ENCODE measurements at places on chromosomes 4 and X. TPM values are rescaled to one million over a fixed set of nuclear protein-coding genes. Genes with fewer than 3 reads are reported as not detected.

GRCh38 chr4:139847602-139848001 lies 182.0 kb downstream of the MGST2 start:
- DNase-seq, result no peak
- H3K36me3 ChIP-seq, result no peaks in the 10 kb centered on the region
- H3K4me3 ChIP-seq, result no peak overlapping the region
- H3K27ac ChIP-seq, result no peak overlapping the region

The ADH1C gene
- not detected for total RNA-seq

The RAB40A gene
- 0.58 TPM for total RNA-seq

- DNase-seq, result no peak
- no peak overlapping the region for H3K27ac ChIP-seq
- H3K36me3 ChIP-seq, result no peaks in the 10 kb centered on the region
- H3K4me1 ChIP-seq, result no peaks in the 10 kb centered on the region
- H3K27me3 ChIP-seq, result no peaks in the 10 kb centered on the region
Measured at GRCh38 chr4:66164869-66165268, 494.6 kb upstream of the EPHA5 start.

- no peak overlapping the region for H3K27ac ChIP-seq
- no peaks in the 10 kb centered on the region for H3K36me3 ChIP-seq
- H3K4me1 ChIP-seq, result no peaks in the 10 kb centered on the region
Measured at GRCh38 chrX:7347465-7347864, 199.5 kb upstream of the PUDP start.

- H3K27me3 ChIP-seq, result no peaks in the 10 kb centered on the region
- no peak overlapping the region for H3K4me3 ChIP-seq
- peak; percentile 65 for DNase-seq
- peaks cover 3% of the 10 kb centered on the region for H3K4me1 ChIP-seq
Measured at GRCh38 chr4:168183717-168184571, 91.6 kb downstream of the ANXA10 start.

DNA sequence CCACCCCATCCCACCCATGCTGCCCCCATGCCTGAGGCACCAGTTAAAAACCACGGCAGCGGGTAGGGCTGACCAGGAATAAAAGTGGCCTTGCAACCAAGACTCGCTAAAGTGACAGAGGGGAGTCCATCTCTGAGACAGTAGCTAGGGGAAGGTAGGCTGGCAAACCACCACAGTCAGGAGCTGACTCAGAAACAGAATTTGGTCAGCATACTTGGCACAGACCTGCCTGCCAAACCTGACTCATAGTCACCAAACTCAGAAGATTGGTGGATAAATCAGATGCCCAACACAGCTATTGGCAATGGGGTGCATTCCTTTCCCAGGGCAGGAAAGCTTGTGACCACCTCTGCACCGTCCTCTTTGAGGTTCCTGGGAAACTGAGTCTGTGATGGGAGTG lies 193.8 kb downstream of the BCOR start:
- no peak overlapping the region for H3K27ac ChIP-seq
- H3K27me3 ChIP-seq, result no peaks in the 10 kb centered on the region
- DNase-seq, result no peak
- H3K4me1 ChIP-seq, result peaks cover 21% of the 10 kb centered on the region
- no peaks in the 10 kb centered on the region for H3K36me3 ChIP-seq

- H3K27me3 ChIP-seq, result no peaks in the 10 kb centered on the region
- H3K4me3 ChIP-seq, result no peak overlapping the region
- peaks cover 8% of the 10 kb centered on the region for H3K4me1 ChIP-seq
- no peaks in the 10 kb centered on the region for H3K36me3 ChIP-seq
- DNase-seq, result no peak
Measured at GRCh38 chrX:151402719-151403390, 5.8 kb downstream of the VMA21 start.

The TCP11X1 gene
- total RNA-seq, result not detected

The FHIP1A gene
- 2.2 TPM for total RNA-seq

GRCh38 chr4:155966731-155967395 lies 13.2 kb upstream of the CTSO start:
- H3K4me1 ChIP-seq, result no peaks in the 10 kb centered on the region
- H3K27me3 ChIP-seq, result no peaks in the 10 kb centered on the region
- H3K4me3 ChIP-seq, result no peak overlapping the region
- no peak overlapping the region for H3K27ac ChIP-seq
- DNase-seq, result no peak

The COL25A1 gene
- 3.5 TPM for total RNA-seq

The DCHS2 gene
- total RNA-seq, result not detected

The S100G gene
- total RNA-seq, result not detected

The GPAT3 gene
- total RNA-seq, result 2.1 TPM

DNA sequence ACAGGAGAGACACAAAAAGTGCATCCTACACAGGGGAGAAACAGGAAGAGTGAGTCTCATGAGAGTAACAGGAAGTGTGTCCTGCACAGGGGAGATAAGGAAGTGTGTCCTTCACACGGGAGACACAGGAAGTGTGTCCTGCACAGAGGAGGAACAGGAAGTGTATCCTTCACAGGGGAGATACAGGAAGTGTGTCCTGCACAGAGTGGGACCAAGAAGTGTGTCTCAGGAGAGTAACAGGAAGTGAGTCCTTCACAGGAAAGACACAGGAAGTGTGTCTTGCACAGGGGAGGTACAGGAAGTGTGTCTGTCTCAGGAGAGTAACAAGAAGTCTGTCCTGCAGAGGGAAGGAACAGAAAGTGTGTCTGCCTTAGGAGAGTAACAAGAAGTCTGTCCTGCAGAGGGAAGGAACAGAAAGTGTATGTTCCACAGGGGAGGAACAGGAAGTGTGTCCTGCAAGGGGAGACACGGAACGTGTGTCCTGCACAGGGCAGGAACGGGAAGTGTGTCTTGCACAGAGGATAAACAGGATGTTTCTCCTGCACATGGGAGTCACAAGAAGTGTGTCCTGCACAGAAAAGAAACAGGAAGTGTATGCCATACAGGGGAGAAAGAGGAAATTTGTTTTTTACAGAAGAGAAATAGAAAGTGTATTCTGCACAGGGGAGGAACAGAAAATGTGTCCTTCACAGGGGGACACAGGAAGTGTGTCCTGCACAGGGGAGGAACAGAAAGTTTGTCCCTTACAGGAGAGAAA lies 102.0 kb downstream of the ARSF start:
- H3K4me3 ChIP-seq, result no peak overlapping the region
- no peaks in the 10 kb centered on the region for H3K27me3 ChIP-seq
- no peaks in the 10 kb centered on the region for H3K36me3 ChIP-seq
- H3K4me1 ChIP-seq, result no peaks in the 10 kb centered on the region
- no peak for DNase-seq
- H3K27ac ChIP-seq, result no peak overlapping the region

The BEND4 gene
- 0.27 TPM for total RNA-seq

DNA sequence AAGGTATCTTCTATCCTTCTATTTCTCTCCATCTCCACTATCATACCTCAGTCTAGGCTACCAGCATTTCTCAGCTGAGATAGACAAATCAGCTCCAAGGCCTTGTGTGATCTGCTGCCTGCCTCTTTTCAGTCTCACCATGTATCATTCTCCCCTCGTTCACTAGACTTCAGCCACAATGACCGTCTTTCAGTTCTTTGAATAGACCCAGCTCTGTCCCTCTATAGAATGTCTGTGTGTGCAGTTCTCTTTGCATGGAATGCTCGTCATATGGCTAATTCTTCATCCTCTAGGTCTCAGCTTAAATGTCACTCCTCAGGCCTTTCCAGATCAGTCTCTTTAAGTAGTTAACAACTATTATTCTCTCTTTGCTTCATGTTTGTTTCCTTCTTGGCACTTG lies 6.5 kb downstream of the IGBP1 start:
- H3K36me3 ChIP-seq, result peaks cover 3% of the 10 kb centered on the region
- DNase-seq, result no peak
- no peak overlapping the region for H3K4me3 ChIP-seq
- H3K4me1 ChIP-seq, result peaks cover 5% of the 10 kb centered on the region
- H3K27ac ChIP-seq, result no peak overlapping the region
- no peaks in the 10 kb centered on the region for H3K27me3 ChIP-seq

GRCh38 chr4:143359644-143360193 lies 23.0 kb downstream of the GAB1 start:
- no peak for DNase-seq
- H3K4me3 ChIP-seq, result no peak overlapping the region
- H3K27me3 ChIP-seq, result no peaks in the 10 kb centered on the region
- H3K27ac ChIP-seq, result peak overlapping the region; percentile 54

The CXorf49 gene
- total RNA-seq, result not detected

The CLDN22 gene
- total RNA-seq, result not detected

- DNase-seq, result peak; percentile 9
- H3K27ac ChIP-seq, result no peak overlapping the region
- H3K36me3 ChIP-seq, result no peaks in the 10 kb centered on the region
- H3K27me3 ChIP-seq, result no peaks in the 10 kb centered on the region
- H3K4me3 ChIP-seq, result no peak overlapping the region
Measured at GRCh38 chrX:29231800-29232199, 644.6 kb downstream of the IL1RAPL1 start.

DNA sequence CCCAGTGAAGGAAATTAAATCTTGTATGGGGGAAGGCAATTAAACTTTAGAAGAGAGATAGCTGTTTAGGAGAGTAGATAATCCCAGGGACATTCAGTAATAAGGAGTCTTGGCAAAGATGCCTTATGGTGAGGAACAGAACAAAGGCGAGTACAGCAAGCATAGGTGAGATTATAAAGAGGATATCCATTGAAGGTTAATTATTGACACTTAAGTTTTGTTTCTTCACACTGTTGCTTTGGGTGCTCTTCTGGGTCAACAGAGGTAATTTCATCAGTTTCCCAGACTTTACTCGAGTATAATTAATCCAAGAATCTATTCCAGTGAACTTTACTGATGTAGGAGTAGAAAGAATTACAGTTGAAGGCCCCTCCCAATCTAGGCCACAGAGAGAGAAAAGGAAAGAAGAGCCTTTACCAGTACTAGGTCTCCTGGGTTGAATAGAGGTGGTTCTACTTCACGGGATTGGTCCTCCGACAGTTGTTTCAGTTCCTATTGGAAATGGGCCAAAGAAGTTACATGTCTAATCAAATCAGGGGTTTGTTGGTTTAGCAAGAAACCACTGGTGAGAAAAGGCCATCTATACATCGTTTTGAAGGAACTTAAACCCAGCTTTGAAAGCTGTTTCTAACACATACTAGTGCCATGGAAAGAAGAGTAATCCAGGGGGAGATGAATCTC lies 27.2 kb downstream of the EPGN start:
- DNase-seq, result no peak
- H3K27ac ChIP-seq, result no peak overlapping the region
- H3K27me3 ChIP-seq, result no peaks in the 10 kb centered on the region
- H3K4me1 ChIP-seq, result no peaks in the 10 kb centered on the region
- H3K4me3 ChIP-seq, result no peak overlapping the region
- no peaks in the 10 kb centered on the region for H3K36me3 ChIP-seq

GRCh38 chrX:33855251-33855650 lies 276.9 kb downstream of the FAM47A start:
- no peak overlapping the region for H3K4me3 ChIP-seq
- no peaks in the 10 kb centered on the region for H3K27me3 ChIP-seq
- DNase-seq, result no peak
- H3K4me1 ChIP-seq, result no peaks in the 10 kb centered on the region
- H3K36me3 ChIP-seq, result no peaks in the 10 kb centered on the region

The NAA11 gene
- not detected for total RNA-seq

DNA sequence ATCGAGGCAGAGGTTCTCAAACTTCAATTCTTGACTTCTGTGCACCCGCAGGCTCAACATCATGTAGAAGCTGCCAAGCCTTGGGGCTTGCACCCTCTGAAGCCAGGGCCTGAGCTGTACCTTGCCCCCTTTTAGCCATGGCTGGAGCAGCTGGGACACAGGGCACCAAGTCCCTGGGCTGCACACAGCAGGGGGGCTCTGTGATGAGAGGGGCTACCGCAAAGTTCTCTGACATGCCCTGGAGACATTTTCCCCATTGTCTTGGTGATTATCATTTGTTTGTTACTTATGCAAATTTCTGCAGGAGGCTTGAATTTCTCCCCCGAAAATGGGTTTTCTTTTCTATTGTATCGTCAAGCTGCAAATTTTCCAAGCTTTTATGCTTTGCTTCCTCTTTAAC lies 4.9 kb upstream of the MAGEB17 start:
- H3K4me1 ChIP-seq, result no peaks in the 10 kb centered on the region
- no peak overlapping the region for H3K4me3 ChIP-seq
- no peak overlapping the region for H3K27ac ChIP-seq
- H3K27me3 ChIP-seq, result no peaks in the 10 kb centered on the region
- no peak for DNase-seq

GRCh38 chrX:22300130-22300529 lies 27.4 kb downstream of the CBLL2 start:
- no peaks in the 10 kb centered on the region for H3K36me3 ChIP-seq
- H3K27ac ChIP-seq, result no peak overlapping the region
- no peak overlapping the region for H3K4me3 ChIP-seq
- peak; percentile 44 for DNase-seq
- no peaks in the 10 kb centered on the region for H3K27me3 ChIP-seq
- no peaks in the 10 kb centered on the region for H3K4me1 ChIP-seq

DNA sequence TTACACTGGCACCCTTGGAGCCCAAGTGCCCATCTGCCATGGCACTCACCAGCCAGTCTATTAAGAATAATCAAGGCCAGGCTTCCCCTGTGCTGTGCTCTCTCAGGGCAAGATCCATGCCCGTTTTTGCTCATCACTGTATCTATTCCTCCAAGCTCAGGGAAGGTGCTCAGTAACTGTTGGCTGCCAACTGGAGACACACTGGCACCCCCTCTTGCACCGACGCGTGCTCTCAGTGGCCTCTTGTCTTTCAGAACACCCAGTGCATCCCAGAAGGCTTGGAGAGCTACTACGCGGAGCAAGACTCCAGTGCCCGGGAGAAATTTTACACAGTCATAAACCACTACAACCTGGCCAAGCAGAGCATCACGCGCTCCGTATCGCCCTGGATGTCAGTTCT lies 30.1 kb downstream of the NSG1 start:
- no peaks in the 10 kb centered on the region for H3K27me3 ChIP-seq
- H3K36me3 ChIP-seq, result peaks cover 2% of the 10 kb centered on the region
- H3K4me3 ChIP-seq, result no peak overlapping the region
- H3K27ac ChIP-seq, result no peak overlapping the region

DNA sequence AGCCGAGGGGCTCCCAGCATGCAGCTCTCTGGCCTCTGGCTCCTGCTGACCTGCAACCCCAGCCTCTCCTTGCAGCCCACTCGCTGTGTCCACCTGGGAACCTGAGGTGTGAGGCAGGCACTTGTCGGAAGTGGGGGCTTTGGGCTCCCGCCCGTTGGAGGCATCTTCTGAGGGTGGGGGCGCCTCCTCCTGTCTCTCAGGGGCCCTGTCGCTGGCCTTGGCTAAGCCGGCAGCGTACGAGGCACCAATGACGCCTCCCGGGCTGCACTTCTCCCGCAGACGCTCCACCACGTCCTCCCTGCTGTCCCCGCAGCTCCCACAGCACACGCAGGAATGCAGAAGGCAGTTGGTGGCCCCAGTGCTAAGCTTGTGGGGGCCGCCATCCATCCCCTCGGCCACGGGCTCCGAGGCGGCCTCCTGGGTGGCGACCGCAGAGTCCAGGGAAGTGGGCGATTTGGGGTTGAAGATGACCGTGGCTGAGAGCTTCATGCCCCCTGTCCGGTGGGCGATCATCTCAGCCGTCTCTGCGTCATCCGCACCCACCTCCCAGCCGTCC lies 42.5 kb upstream of the MXD4 start:
- no peaks in the 10 kb centered on the region for H3K27me3 ChIP-seq
- no peak for DNase-seq
- H3K4me1 ChIP-seq, result no peaks in the 10 kb centered on the region
- no peaks in the 10 kb centered on the region for H3K36me3 ChIP-seq
- H3K27ac ChIP-seq, result no peak overlapping the region

GRCh38 chrX:56310581-56310980 lies 78.4 kb downstream of the KLF8 start:
- H3K27me3 ChIP-seq, result no peaks in the 10 kb centered on the region
- DNase-seq, result no peak
- no peak overlapping the region for H3K27ac ChIP-seq
- no peaks in the 10 kb centered on the region for H3K4me1 ChIP-seq
- H3K36me3 ChIP-seq, result no peaks in the 10 kb centered on the region
- H3K4me3 ChIP-seq, result no peak overlapping the region

- no peaks in the 10 kb centered on the region for H3K4me1 ChIP-seq
- H3K4me3 ChIP-seq, result no peak overlapping the region
- H3K27ac ChIP-seq, result no peak overlapping the region
- no peaks in the 10 kb centered on the region for H3K36me3 ChIP-seq
- no peaks in the 10 kb centered on the region for H3K27me3 ChIP-seq
Measured at GRCh38 chr4:47690611-47691010, 147.3 kb downstream of the CORIN start.
